ENCODE measurements at places on chromosomes 6 and 20. TPM values are rescaled to one million over a fixed set of nuclear protein-coding genes. Genes with fewer than 3 reads are reported as not detected.

- peaks cover 49% of the 10 kb centered on the region for H3K36me3 ChIP-seq
- peaks cover 50% of the 10 kb centered on the region for H3K4me1 ChIP-seq
- H3K27me3 ChIP-seq: no peaks in the 10 kb centered on the region
- H3K27ac ChIP-seq: peak overlapping the region; percentile 94
- H3K4me3 ChIP-seq: peak overlapping the region; percentile 49
These were observed 109.1 kb downstream of the PRDM1 start for GRCh38 chr6:106194949-106195921.

DNA sequence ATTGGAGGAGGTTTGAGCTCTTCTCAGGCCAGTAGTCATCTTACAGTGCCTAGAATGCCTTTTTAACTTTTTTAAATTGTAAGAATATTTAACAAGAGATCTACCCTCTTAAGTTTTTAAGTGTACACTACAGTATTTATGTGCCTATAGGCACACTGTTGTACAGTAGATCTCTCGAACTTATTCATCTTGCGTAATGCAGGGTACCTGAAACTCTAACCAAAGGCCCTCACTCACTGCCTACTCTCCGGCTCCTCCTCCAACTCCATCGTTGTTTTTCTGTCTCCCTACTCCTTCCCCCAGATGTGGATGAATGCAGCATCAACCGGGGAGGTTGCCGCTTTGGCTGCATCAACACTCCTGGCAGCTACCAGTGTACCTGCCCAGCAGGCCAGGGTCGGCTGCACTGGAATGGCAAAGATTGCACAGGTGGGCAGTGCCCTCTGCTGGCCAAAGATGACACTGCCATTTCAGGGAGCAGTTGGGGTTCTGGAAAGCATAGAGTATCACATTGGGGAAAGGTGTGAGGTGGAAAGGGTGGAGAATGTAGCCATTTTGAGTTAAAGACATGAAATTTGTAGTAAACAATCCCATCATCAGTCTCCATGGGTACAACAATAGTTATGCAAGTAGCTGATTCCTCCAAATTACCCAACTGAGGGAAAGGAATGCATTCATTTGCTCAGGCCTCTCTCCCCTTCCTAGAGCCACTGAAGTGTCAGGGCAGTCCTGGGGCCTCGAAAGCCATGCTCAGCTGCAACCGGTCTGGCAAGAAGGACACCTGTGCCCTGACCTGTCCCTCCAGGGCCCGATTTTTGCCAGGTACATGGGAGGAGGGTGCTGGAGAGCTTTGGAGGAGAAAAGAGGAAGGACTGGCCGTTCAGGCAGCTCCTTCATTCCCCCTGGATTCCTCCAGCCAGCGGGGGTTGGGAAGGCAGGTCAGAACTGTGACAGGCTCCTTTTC, 18.4 kb upstream of the ZNF76 start:
- H3K27me3 ChIP-seq: no peaks in the 10 kb centered on the region
- no peak overlapping the region for H3K4me3 ChIP-seq
- peak overlapping the region; percentile 50 for H3K27ac ChIP-seq

TRDN gene
- not detected for total RNA-seq

DNA sequence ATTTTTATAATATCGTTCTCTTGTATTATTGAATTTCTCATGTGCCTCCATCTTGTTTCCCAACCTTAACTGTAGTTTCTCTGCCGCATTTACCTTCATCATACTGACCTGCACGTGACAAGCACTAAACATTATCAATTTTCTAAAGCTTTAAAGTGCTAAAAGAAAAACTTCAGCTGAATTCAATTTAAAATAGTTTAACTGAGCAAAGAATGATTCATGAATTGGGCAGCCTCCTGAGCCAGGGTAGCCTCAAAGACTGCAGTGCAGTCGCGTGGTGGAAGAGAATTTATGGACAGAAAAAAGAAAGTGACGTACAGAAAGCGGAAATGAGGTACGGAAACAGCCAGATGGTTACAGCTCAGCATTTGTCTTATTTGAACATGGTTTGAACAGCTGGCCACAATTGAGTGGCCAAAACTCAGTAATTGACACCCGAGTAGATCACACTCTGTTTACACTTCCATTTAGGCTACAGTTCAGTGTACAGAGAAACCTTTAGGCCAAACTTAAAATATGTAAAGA, 4.2 kb upstream of the ZDHHC14 start:
- H3K4me3 ChIP-seq: no peak overlapping the region
- no peak for DNase-seq
- no peaks in the 10 kb centered on the region for H3K36me3 ChIP-seq
- peaks cover 7% of the 10 kb centered on the region for H3K4me1 ChIP-seq

DNA sequence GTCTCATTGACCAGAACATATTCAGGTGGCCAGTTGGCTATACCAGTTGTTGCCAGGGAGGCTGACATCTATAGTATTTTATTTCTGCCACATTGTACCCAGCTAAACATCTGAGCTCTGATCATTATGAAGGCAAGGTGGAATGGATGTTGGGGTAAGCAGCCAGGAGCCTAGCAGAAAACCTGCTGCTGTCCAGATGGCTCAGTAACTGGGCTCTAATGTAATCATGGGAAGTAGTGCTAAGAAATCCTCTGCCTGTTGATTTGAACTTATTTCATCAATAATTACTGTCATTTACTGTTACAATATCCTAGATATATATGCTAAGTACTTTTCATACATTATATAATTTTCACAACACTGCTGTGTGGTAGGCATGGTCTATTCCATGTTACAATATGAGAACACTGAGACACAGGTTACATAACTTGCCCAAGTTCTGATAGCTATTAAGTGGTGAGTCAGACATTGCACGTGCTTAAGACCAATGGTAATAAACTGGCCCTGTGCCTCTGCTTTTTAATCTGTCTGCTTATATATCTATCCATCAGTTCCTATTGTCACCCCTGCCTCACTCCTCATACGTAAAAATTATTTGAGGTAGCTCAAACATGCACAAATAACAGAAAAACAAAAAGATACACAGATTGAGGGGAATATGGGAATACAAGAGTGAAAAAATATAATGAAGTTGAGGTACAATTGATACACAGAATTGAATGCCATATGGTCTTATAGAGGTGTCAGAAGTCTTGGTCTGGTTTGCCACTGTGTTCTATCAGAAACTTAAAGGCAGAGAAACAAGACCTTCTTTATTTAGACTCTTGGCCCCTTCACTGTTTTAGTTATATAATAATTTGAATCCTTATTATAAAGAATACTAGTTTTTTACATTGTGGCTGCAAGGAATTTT, 25.2 kb downstream of the TBPL1 start:
- H3K4me1 ChIP-seq: peaks cover 28% of the 10 kb centered on the region
- no peak overlapping the region for H3K4me3 ChIP-seq
- no peaks in the 10 kb centered on the region for H3K27me3 ChIP-seq
- no peak for DNase-seq
- no peak overlapping the region for H3K27ac ChIP-seq
- H3K36me3 ChIP-seq: peaks cover 14% of the 10 kb centered on the region

GRCh38 chr6:139313784-139314545, 22.2 kb upstream of the TXLNB start:
- no peaks in the 10 kb centered on the region for H3K27me3 ChIP-seq
- peaks cover 9% of the 10 kb centered on the region for H3K4me1 ChIP-seq
- no peak for DNase-seq
- H3K36me3 ChIP-seq: peaks cover 2% of the 10 kb centered on the region

DNA sequence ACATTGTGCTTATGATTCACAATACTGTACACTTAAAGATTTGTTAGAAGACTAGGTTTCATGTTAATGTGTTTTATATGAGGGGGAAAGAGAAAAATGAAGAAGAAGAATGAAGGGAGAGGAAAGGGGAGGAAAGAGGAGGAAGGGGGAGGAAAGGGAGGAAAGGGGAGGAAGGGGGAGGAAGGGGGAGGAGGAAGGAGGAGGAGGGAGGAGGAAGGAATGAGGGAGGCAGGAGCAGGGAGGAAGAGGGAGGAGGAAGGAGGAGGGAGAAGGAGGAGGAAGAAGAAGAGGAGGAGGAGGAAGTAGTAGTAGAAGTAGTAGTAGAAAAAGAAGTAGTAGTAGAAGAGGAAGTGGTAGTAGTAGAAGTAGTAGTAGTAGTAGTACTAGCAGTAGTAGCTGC, 70.6 kb downstream of the COL21A1 start:
- no peak overlapping the region for H3K27ac ChIP-seq
- no peaks in the 10 kb centered on the region for H3K36me3 ChIP-seq
- H3K4me3 ChIP-seq: no peak overlapping the region
- DNase-seq: no peak
- no peaks in the 10 kb centered on the region for H3K27me3 ChIP-seq

GRCh38 chr6:86192123-86192522, 549.4 kb upstream of the SYNCRIP start:
- H3K27me3 ChIP-seq: no peaks in the 10 kb centered on the region
- H3K4me3 ChIP-seq: no peak overlapping the region
- H3K36me3 ChIP-seq: no peaks in the 10 kb centered on the region
- H3K4me1 ChIP-seq: no peaks in the 10 kb centered on the region
- no peak overlapping the region for H3K27ac ChIP-seq

DNA sequence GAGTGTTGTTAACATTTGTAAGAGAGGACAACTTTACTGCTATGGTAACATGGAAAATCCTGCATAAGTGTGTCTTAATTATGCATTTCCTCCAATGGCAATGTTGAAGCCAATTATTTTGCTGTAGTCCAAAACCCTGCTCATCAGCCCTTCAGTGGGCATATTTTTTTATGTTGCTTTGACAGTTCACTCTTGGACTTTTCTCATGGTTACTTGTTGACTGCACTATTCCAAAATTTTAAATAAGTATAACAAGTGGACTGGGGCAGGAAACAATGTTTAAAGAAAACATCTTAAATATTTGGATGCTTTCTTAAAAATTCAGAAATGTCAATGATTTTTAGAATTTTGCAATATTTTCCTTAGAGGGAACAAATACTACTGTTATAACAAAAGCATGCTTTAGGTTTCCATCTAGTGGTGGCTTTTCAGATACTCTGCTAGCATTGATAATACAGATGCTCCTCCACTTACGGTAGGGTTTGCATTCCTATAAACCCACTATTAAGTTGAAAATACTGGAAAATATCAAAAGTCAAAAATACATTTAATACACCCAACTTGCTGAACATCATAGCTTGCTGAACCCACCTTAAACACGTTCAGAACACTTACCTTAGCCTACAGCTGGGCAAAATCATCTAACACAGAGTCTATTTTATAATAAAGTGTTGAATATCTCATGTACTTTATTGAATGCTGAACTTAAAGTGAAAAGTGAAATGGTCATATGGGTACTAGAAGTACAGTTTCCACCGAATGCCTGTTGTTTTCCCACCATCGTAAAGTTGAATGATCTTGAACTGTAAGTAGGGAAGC, 86.4 kb downstream of the ADGRG6 start:
- H3K27ac ChIP-seq: no peak overlapping the region
- DNase-seq: no peak
- H3K27me3 ChIP-seq: peaks cover 19% of the 10 kb centered on the region
- H3K36me3 ChIP-seq: no peaks in the 10 kb centered on the region
- H3K4me1 ChIP-seq: no peaks in the 10 kb centered on the region

PACRG gene
- total RNA-seq: not detected

DNA sequence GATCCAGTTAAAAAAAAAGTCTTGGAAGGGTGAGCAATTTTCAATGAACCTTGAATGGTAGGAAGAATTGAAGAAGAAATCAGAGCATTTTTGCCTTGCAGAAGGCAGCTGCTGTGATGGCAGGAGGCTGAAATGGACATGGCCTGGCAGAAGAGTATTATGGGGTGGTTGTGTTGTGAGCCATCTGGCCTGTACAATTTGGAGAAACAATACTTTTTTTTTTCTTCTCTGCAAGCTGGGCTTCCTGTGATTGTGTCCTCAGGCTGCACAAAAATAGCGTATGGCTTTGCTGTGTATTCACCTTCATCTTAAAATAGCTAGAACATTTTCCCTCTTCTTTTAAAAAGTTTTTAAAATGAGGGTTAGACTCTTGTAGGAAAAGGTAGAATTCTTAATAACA, 21.4 kb downstream of the SYCP2L start:
- no peak for DNase-seq
- no peaks in the 10 kb centered on the region for H3K36me3 ChIP-seq
- no peaks in the 10 kb centered on the region for H3K4me1 ChIP-seq
- H3K4me3 ChIP-seq: no peak overlapping the region

GRCh38 chr6:50913105-50913770, 94.6 kb downstream of the TFAP2B start:
- no peaks in the 10 kb centered on the region for H3K36me3 ChIP-seq
- no peak overlapping the region for H3K27ac ChIP-seq
- no peak for DNase-seq
- no peaks in the 10 kb centered on the region for H3K27me3 ChIP-seq
- H3K4me3 ChIP-seq: no peak overlapping the region

CLPSL1 gene
- not detected for total RNA-seq

GRCh38 chr6:43669050-43669921, 18.3 kb downstream of the MRPS18A start:
- H3K27me3 ChIP-seq: no peaks in the 10 kb centered on the region
- H3K36me3 ChIP-seq: peaks cover 20% of the 10 kb centered on the region
- H3K27ac ChIP-seq: peak overlapping the region; percentile 86
- H3K4me3 ChIP-seq: no peak overlapping the region

PFDN4 gene
- total RNA-seq: 26.8 TPM

- DNase-seq: no peak
- no peak overlapping the region for H3K27ac ChIP-seq
- peaks cover 10% of the 10 kb centered on the region for H3K27me3 ChIP-seq
- H3K4me1 ChIP-seq: no peaks in the 10 kb centered on the region
- no peaks in the 10 kb centered on the region for H3K36me3 ChIP-seq
- H3K4me3 ChIP-seq: no peak overlapping the region
These were observed 37.6 kb upstream of the EPB41L1 start for GRCh38 chr20:36116807-36117441.

DNA sequence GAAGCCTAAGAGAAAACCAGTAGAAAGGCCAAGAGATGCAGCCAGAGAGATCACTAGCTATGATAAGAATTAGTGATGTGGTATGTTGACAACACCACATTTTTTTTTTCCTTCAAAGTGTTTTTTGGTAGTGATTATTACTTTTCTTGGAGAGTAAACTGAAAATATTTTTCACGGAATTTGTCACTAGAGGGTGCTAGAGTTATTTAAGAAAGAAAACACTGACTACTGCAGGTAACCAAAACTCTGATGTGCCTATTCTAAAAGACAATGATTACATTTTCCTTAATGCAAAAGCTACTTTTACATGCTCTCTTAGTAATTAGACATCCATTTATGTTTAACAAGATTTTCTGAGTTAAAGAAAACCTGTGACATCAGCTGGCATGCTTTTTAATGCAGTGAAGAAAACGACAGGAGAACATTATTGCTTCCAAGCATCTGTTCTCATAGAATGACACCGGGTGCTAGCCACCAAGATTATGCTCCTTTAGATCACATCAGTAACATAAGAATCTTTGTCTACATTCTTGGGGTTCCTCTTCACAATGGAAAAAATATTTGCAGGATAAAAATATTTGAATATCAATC, 28.8 kb downstream of the RWDD2A start:
- H3K4me1 ChIP-seq: no peaks in the 10 kb centered on the region
- no peak for DNase-seq
- no peak overlapping the region for H3K4me3 ChIP-seq
- H3K27ac ChIP-seq: no peak overlapping the region
- no peaks in the 10 kb centered on the region for H3K36me3 ChIP-seq

DNA sequence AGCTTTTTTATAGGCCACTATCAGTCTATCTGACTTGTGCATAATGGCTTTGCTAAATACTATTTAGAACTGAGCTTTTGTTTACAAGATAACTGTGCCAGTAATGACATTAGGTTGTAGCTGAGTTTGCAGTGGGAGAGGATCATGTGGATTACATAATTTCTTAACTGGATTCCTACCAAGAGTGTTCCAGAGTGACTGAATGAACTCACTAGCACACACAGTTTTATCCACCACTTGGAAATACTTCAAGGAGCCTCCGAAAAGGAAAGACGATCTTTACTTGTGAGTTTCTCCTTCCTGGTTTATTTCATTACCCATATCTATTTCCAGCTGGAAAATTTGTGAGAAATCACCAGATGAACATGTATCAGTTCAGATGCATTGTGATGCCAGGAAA, 10.9 kb upstream of the SYNE1 start:
- H3K36me3 ChIP-seq: no peaks in the 10 kb centered on the region
- H3K4me1 ChIP-seq: no peaks in the 10 kb centered on the region
- no peak overlapping the region for H3K4me3 ChIP-seq
- no peak overlapping the region for H3K27ac ChIP-seq
- DNase-seq: no peak

SLC32A1 gene
- total RNA-seq: not detected

KIF25 gene
- not detected for total RNA-seq

Measured in activated CD4-positive, alpha-beta T cell treated with anti-CD3 and anti-CD28 coated beads, Interleukin-2, amount 10 ng/mL, durations not matched to agents 7 days and 5 days (primary cell).